ENCODE measurements at places on chromosomes 2 and 18.

DNA sequence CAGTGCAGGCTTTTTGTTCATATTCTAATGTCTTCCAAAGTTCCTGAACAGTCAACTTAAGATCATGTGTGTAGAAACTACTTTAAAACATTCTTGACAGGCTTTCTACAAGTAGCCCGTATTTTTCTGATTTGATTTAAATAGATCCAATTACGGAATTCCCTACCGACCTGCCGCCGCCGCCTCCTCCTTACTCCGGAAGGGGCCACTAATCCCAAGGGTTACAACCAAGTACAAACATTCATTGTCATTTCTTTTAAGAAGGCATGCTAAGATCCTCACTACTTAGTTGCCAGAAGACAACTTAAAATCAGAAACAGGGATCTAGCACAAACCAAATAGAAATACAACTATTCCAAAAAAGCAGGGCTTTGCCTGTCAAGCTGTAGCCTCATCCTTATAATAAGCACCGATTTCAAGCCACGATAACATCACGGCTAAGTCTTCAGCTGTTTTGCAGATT is 784 bp downstream of the WDR33 start:
- DNase-seq: no peak

- no peak for DNase-seq
Observed at GRCh38 chr2:167103028-167103756, 214.9 kb downstream of the XIRP2 start.

- no peak for DNase-seq
Observed at GRCh38 chr18:39487932-39488331, 1922.3 kb upstream of the CELF4 start.

- no peak for DNase-seq
Observed at GRCh38 chr2:240570531-240571313, 2.4 kb downstream of the RNPEPL1 start.

- DNase-seq: no peak
Observed at GRCh38 chr2:240823449-240824336, 3.7 kb upstream of the KIF1A start.

- no peak for DNase-seq
Observed at GRCh38 chr2:200354833-200355751, 48.6 kb downstream of the SPATS2L start.

DNA sequence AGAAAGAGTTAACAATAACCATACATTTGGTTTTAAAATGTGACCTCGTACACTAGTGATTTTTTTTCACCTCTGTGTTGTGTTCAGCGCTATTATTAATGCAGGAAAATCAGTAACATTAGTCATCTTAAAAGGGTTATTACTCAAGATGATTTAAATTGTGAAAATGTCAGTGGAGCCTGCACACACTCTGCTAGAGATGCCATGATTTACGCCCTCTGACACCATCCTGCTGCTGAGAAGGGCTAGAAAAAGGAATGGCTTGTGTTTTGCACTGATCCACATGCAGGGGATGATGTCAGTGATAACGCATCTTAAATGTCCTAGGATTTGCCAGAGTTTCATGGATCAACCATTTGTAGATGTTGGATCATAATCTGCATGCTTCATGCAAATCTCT is 121.3 kb upstream of the BOD1L2 start:
- DNase-seq: no peak

GRCh38 chr2:207621501-207622039 is 3.6 kb downstream of the METTL21A start:
- DNase-seq: no peak

DNA sequence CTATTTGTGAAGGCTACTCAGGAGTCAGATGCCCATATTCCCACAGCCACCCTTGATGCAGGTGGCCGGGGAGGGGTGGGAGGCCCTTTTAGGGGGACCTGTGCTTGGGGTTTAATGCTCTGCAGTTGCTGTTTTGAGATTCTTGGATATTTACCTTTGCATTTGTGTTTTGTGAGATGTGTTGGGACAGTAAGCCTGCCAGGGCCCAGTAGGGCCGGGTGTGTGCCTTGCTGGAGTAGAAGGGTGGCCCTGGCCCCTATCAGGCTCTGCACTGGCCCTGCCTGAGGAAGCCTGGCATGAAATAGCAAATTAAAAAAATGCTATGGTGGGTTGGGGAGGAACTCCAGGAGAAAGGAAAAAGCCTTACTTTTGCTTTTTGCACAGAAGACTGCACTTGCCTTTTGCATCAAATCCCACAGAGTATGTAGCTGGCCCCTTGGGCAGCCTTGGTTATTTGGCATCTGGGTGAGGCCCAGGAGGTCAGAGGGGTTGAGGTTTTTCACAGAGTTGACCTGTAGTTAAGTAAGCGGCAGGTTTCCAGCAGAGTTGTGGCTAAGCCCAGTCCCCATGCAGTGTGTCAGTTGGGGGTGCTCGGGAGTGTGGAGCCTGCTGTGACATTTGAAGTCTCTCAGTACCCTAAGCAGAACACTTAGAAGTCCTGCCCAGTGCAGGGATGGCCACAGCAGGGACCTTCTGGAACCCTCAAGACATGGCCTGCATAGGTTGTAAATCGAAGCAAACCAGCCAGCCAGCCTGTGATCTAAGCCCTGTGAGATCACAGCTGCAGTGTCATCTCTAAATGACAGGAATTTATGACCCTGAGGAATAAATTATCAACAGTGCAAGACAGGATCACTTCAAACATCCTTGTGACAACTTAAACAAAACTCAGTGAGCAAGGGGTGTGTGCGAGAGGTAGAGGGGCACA is 68.8 kb downstream of the SH3RF3 start:
- no peak for DNase-seq

DNA sequence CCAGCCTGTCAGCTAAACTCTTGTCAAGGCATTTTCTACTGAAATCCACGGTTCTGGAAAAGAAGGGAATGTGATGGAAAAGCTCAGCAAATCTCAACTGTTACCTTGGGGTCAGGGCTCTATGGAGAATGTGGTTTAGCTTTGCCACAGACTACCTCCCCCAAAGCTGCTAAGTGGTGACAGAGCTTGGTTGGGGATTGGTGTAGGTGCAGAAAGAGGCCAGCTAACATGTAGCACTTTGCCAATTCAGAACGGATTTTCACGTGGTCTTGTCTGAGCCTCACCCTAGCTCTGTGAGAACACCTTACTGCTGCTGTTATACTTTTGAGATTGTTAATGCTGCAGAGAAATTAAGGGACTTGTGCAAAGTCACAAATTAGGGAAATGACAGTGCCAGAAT is 331.1 kb downstream of the RND3 start:
- no peak for DNase-seq

GRCh38 chr2:344811-345210 is 56.9 kb upstream of the ALKAL2 start:
- no peak for DNase-seq
